ENCODE measurements at places on chromosomes 7 and 10.

- peak; percentile 50 for DNase-seq
Measured at GRCh38 chr10:103416436-103417147, 20.2 kb downstream of the PDCD11 start.

DNA sequence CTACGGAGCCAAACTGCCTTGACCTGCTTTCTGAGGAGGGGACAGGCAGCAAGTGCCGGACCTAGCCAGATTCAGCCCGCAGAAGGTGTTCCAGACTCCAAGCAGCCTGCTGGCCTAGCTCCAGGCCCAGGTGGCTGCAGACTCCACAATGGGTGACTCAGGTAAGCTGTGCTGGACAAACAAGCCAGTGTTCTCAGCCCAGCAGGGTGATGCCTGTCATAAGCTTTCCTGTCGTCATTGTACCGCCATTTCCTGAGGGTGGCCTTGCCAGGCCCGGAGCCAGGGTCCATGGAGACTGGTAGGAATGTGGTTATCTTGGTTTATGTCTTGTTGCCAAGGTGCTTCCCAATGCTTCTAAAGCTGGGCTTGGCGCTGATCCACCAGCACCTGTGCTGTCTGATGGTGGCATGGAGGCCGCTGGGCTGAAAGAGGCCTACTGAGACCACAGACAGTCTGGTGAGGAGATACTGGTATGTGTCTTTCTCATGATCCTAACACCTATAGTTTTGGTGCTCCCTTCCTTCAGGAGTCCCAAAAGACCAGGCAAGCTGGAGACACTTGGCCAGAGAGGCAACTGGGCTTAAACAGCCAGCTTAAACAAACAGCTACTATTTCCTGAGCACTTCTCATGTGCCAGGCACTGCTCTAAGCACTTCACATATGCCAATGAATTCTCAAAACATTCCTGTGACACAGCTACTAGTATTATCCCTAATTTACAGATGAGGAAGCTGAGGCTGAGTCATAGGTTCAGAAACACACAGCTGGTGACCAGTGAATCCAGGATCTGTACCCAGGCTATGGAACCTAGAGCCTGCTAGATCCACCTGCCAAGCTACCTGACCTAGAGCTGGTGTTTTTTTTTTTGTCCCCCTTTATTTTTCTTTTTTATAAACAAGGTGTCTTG lies 42.0 kb downstream of the ZC3HC1 start:
- no peak for DNase-seq

GRCh38 chr10:63889803-63890202 lies 368.6 kb downstream of the REEP3 start:
- DNase-seq: no peak

GRCh38 chr7:80942261-80943041 lies 23.6 kb upstream of the SEMA3C start:
- no peak for DNase-seq

GRCh38 chr10:52566471-52567246 lies 205.9 kb downstream of the MBL2 start:
- DNase-seq: no peak

DNA sequence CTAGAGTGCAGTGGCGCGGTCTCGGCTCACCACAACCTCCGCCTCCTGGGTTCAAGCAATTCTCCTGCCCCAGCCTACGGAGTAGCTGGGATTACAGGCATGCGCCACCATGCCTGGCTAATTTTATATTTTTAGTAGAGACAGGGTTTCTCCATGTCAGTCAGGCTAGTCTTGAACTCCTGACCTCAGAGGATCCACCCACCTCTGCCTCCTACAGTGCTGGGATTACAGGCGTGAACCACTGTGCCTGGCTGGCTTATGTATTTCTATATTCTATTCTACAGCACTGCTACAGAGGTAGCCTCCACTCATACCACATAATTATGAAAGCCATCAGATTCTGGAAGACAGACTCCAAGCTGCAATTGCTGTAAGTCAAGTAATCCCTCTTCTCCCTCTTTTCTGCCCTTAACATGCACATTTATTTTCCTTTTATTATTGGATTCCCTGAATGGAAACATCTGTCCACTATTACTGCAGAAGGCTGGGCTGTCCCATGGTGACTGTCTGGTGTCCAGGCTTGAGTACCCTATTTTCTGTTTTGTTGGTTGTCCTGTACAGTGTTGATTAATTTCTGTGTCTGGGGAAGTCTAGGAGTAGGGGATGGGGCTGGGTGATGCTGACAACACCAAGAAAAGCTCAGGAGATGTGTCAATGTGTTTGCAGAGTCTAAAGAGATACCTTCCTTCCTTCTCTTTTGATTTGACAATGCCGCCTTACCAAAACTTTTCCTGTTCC lies 5.8 kb upstream of the ZNF487 start:
- no peak for DNase-seq

- DNase-seq: peak; percentile 26
Measured at GRCh38 chr10:21534604-21535493, 817 bp downstream of the MLLT10 start.

- peak; percentile 67 for DNase-seq
Measured at GRCh38 chr7:130363026-130363847, 17.1 kb upstream of the CPA1 start.

DNA sequence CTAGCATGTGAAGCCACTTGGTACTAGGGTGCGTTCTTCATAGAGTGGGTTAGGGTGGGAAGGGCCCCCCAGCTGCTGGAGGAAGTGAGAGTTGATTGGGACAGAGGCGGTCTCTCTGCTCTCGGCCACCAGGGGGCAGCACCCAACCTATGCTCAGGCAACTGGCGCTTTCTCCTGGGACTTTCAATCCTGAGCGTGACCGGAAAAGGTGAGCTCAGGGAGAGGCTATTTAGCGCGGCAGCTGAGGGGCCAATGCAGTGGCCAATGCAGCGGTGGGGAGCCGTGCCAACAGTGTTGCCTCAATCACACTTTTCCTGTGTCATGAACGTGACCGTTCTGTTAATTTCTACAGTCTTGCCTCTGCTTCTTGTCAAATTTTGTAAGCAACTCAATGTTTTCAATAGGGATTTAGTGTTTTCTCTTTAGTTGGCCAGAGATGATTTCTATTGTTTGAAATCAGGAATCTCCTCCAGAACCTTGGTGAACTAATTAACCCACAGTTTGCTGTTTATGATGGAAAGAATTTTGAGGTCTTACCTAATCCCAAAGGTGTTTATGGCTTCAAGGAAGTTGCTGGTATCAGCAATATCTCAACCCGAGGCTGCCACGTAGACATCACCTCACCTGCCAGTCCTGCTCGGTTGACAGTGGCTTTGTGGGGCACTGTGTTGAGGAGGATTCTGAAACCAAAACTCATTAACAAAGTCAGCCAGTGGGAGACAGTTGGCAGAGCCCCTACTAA lies 67.9 kb upstream of the PDZD8 start:
- peak; percentile 41 for DNase-seq

DNA sequence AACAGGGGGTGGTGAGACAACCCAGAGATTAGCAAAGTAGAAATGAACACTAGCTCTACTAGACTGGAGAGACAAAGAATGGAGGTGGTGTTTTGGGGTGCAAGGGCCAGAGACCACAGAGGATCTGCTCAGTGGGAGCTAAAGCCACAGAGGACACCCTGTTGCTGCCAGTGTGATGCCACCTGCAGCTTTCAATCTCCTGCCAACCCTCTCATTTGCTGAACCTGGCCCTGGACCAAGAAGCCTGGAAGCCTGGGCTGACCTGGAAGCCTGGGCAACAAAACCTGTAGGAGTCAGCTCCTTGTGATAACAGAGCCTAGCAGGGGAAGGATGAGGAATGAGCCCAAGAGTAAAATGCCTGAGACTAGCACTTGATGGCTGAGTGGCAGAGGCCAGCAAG lies 81.1 kb upstream of the ADO start:
- no peak for DNase-seq

DNA sequence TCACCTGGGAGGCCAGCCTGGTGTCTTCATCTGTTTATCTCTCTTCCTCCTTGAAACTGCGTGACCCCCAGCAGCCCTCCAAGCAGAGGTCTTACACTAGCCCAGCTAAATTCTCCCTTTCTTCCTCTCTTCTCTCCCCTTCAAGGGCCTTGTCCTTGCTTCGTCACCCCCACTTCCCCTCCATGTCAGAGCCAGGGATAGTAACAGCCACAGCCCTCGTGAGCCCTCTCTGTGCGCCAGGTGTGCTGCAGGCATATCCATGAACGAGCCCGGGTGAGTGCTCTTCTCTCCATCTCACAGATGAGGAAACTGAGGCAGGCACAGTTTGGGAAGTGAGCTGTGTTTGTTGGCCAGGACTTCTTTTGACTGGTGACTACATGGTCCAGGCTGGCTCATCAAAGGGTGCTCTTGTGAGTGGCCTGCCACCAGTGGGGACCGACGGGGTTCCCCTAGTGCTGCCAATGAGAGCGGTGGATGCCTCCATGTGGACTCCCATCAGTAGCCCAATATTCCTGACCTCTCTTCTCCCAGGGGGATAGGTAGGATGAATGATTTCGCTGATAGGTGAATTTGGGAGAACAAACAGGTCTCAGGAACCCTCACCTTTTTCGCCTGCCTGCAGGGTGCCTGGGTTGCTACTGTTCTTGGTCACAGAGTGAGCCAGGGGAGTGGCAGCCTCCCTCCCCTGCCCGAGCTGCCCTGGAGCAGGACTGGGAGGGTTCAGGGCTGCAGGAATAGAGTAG lies 38.1 kb downstream of the ADRA2A start:
- no peak for DNase-seq

GRCh38 chr10:91643700-91644099 lies 10.8 kb upstream of the PPP1R3C start:
- DNase-seq: no peak

- DNase-seq: no peak
Measured at GRCh38 chr7:101874028-101874427, 56.6 kb downstream of the CUX1 start.

GRCh38 chr10:86449926-86450558 lies 71.5 kb downstream of the WAPL start:
- DNase-seq: no peak

GRCh38 chr7:44103566-44103922 lies 601 bp upstream of the AEBP1 start:
- no peak for DNase-seq

- DNase-seq: no peak
Measured at GRCh38 chr7:66039094-66039670, 36.4 kb upstream of the ASL start.

DNA sequence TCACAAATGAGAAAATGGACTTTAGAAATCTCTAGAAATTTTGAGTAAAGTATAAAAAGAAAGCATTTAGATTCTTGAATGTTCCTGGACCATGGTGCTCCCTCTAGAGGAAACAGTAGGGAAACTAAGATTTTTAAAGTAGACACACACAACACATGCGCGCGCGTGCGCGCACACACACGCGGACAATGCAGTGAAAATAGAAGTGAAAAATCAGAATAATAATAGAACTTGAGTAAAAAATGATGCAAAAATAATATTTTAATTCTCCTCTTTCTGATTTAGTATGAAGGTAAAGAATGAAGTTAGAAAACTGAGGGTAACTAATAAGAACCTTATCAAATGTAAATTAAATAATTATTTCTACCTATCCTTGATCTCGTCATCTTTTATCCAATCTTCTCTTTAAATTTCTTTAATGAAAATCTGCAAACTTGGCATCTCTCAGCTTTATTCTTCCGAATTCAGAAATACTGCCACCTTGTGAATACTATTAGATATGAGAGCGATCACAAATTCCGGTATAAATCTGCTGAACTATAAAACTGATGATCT lies 117.0 kb upstream of the AMPH start:
- DNase-seq: no peak

- no peak for DNase-seq
Measured at GRCh38 chr7:68050627-68051026, 1054.0 kb downstream of the TYW1 start.

- no peak for DNase-seq
Measured at GRCh38 chr10:33244354-33244967, 90.0 kb downstream of the NRP1 start.

GRCh38 chr10:56698506-56698905 lies 337.4 kb upstream of the ZWINT start:
- no peak for DNase-seq

DNA sequence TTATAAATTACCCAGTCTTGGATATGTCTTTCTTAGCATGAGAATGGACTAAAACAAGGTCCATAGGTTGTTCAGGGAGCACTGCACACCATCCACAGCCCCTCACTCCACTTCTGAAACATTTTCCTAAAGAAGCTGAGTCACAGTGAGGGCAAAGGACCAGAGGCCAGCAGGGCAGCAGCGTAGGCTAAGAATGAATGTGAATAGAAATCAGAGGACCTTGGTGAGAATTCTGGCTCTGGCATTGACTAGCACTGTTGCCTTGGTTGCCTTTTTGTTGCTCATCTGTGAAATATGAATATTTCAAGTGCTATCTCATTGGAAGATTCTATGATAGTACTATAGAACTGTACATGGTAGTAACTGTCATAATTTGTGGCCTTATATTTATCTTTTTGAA lies 41.7 kb upstream of the TOMM7 start:
- DNase-seq: no peak

DNA sequence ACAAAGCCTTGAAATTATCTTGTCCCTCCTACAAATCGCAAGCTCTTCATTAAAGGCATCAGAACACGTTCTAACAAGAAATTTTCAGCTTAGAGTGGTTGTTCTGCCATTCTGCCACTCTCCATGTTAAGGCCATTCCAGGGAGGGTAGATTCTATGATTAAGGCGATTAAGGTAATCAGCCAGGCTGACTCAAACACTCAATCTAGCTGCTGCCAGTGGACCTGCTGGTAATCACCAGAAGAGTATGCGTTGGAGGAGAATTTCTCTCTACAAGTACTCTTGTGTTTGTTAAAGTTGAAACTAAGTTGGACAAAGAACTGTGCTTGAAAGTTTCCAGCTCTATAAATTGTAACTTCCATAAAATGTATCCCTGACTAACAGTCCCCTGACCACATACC lies 149.2 kb upstream of the COL1A2 start:
- DNase-seq: no peak

DNA sequence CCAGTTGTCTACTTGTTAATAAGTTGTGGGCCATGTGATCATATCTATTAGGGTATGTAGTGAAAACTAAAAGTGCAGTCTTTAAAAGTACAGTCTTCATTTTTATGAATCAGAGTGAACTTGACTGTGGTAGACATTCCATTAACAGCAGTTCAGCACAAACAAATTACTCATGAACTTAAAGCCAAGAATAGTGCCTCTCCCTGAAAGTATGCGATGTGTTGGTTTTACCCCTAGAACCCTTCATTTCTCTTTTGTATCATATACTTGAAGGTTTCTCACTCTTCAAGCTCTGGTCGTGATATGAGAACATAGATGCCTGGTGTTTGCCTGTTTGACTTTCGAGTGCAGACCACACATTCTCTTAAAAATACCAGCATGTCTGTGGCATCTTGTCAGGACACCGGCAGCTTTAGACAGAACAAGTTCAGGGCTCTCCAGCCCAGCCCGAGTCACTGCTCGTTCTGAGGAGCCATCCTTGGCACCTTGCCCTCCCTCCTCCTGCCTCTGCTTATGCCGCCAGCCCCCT lies 159.3 kb downstream of the LCOR start:
- peak; percentile 8 for DNase-seq

- no peak for DNase-seq
Measured at GRCh38 chr7:48207155-48207675, 36.0 kb downstream of the ABCA13 start.

- DNase-seq: no peak
Measured at GRCh38 chr7:108468246-108468645, 12.0 kb upstream of the NRCAM start.
